Motor neuron (in vitro differentiated cells): ENCODE measurements at places on chromosomes 2 and 18.

- ATAC-seq = peak; percentile 81
Measured at GRCh38 chr2:208033701-208034502, 8.6 kb upstream of the PLEKHM3 start.

DNA sequence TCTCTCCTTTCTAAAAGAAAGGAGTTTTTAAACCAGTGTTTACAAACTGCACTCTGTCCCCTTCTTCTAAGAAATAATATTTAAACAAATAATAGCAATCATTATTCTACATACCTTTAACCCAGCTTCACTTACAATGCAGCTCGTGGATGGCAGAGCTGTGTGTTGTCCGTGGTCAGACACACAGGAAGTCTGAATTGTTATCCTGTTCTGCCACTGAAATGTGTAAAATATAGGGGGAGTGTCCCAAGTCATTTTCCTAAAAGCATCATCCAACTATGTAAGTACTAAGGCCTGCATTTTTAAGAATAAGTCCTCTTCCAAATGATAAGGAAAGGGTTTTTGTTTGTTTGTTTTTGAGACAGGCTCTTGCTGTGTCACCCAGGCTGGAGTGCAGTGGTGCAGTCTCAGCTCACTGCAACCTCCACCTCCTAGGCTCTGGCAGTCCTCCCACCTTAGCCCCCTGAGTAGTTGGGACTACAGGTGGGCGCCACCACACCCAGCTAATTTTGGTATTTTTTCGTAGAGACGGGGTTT lies 2.7 kb upstream of the PPP4R1 start:
- no peak for ATAC-seq

DNA sequence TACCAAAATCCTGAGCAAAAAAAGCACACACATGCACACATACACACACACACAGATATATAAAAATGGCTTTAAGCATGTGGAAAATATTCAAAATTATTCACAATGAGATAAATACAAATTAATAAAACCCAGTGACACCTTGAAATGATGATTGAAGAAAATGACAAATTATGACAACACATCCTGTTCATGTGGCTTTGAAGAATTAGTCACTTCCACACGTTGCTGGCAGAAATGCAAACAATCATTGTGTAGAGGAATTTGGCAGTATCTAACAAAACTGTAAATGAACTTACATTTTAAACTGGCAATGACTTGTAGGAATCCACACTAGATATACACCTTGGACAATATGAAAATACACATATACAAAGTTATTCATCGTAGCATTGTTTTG lies 95.8 kb upstream of the RGPD4 start:
- ATAC-seq = no peak

GRCh38 chr2:36809069-36809445 lies 112.5 kb downstream of the VIT start:
- no peak for ATAC-seq

DNA sequence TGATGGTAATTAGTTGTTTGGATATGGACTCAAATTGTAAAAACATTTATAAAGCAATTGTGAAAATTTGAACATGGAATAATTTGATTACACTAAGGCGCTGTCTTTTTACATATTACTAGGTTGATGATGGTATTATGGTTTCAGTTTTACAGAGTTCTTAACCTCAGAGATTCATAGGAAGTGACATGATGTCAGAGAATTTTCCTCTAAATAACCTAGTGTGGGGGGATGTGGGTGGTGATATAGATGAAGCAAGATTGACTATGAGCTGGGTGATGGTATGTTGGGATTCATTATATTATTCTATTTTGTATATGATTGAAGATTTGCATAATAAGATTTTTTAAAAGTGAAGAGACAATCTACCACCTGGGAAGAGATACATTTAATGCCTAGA lies 45.9 kb upstream of the ATP5MC3 start:
- no peak for ATAC-seq

DNA sequence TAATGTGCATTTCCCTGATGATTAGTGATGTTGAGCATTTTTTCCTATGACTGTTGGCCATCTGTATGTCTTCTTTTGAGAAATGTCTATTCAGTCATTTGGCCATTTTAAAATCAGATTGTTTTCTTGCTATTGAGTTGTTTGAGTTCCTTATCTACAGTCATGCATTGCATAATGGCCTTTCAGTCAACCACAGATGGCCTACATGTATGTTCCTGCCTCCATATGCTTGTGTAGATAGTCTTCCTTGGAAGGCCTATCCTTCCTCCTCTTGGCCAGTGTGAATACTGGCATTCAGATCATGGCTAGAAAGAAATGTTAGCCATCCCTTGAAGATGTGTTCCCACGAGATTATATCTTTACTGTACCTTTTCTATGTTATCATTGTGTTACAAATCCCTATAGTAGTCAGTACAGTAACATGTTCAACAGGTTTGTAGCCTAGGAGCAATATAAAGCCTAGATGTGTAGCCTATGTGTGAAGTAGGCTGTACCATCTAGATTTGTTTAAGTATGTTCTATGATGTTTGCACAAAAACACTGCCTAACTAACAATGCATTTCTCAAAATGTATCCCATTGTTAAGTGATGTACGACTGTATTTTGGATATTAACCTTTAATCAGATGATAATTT lies 65.6 kb upstream of the CD302 start:
- ATAC-seq = no peak

- ATAC-seq = no peak
Measured at GRCh38 chr18:8689517-8689916, 15.8 kb upstream of the MTCL1 start.

DNA sequence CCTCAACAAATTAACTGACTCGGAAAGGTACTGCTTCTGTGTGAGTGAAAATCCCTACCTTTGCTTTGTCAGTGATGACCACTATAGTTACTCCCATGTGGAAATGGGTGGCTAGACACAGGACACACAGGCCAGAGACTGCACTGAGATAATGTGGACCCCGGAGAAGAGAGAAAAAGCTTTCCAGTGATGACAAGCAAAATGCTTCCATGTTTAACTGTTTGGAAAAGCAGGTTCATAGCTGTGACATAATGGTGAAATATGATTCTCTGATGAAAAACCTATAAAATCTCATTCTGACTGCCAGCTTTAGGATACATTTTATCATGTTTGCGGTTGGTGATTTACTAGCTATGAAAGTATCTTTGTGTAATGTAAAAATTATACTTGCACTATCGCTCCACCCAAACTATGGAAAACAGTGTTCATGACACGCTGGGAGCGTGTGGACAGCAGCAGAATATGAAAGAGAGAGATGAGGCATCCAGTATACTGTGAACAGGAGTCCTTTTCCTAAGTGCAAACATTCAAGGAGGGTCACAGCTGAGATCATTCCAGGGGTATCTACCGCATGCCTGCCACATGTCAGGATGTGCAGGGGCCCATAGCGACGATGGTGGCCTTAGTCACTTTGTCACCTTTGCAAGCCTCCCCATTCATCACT lies 782.7 kb upstream of the SOX11 start:
- peak; percentile 85 for ATAC-seq

DNA sequence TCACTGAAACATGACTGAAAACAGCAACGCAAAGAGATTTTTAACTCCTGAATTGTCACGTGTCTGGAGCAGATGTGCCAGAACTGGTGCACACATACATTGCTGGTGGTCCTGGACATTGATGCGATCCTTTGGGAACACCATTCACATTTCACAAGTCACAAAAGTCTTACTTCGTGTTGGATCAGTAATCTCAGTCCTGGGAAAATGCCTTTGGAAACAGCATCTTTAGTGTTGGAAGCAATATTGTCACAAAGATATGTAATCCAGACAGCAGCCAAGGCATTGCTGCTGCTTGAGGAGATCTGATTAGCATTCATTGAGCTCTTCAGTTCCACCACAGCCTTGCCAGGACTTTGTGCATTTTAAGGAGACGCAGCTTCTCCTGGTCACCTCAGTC lies 126.2 kb upstream of the SH3BP4 start:
- no peak for ATAC-seq

DNA sequence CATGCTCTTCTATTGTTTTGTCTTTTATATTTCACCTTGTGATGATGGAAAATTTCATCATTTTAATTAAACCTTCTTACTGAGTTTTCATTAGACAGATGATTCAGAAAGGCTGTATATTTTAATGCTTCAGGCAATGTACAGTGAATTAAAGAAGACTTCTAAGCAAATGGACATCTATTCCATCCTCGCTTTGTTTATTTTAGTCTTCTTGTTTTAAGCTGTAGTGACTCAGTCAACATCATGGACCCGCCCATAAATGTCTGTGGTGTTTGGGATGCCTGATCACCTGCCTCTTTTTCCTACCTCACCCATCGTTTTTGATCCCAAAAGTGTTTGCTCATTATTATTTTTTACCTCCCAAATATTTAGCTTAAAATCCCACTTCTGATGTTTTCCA lies 43.1 kb downstream of the KYNU start:
- peak; percentile 43 for ATAC-seq

- ATAC-seq = peak; percentile 44
Measured at GRCh38 chr2:25322312-25322711, 19.4 kb downstream of the DNMT3A start.

DNA sequence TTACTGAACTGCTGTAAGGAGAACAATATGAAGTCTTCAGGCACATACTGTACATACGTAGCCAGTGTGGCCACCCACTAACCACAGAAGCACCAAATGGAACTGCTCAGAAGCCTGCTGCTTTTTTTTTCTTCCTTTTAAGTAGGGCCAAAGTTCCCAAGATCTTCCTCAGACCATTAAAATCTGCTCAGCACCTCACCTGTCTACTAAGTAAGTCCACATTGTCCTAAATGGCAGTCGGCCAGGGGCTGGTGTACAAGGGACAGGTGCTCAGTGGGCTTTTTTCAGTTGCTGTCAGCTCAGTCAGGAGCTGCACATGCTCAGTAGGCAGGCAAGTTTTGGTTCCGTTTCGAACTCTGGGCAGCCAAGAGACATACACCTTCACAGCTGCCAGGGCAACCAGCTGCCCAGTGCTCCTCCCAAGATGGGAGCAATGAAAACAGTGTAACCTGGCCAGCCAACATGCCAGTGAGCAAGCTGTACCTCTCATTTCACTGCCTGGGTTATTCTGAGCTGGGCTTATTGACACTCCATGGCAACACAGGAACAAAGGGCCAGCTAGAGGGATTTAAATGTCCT lies 86.1 kb downstream of the ACVR1 start:
- no peak for ATAC-seq

GRCh38 chr2:206611191-206611590 lies 31.1 kb upstream of the FAM237A start:
- no peak for ATAC-seq

DNA sequence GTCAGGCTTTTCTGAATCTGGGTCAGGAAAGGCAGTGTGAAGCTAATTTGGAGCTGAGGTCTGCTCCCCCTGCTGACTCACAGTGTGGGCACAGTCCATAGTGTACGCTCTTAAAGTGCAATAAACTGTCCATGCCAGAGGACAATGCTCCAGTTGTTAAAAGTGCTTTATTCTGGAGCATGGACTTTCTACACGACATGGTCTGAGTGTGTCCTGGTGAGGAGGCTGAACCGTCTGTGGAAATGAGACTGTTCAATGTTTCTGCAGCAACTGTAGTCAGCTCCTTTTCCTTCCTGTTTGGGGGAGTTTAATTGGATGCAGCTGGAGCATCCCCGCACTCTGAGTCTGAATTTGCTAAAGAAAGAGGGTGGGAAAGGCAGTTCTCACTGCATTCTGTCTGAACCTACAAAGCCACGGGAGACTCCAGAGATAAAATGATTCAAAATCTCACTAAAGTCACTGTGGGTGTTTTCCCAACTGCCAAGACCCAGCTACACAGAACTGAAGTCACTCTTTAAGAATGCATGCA lies 110.2 kb upstream of the TRIB2 start:
- peak; percentile 61 for ATAC-seq

- ATAC-seq = peak; percentile 64
Measured at GRCh38 chr2:162490052-162490717, 146.3 kb downstream of the GCA start.

GRCh38 chr2:203841654-203842053 lies 25.9 kb upstream of the CTLA4 start:
- ATAC-seq = no peak

GRCh38 chr2:152730591-152731333 lies 12.3 kb downstream of the ARL6IP6 start:
- no peak for ATAC-seq

- ATAC-seq = no peak
Measured at GRCh38 chr2:61367177-61367576, 103.7 kb downstream of the USP34 start.

- ATAC-seq = no peak
Measured at GRCh38 chr2:201633661-201634249, 9.5 kb downstream of the TMEM237 start.

GRCh38 chr2:72629062-72629461 lies 196.8 kb downstream of the EXOC6B start:
- ATAC-seq = peak; percentile 77

DNA sequence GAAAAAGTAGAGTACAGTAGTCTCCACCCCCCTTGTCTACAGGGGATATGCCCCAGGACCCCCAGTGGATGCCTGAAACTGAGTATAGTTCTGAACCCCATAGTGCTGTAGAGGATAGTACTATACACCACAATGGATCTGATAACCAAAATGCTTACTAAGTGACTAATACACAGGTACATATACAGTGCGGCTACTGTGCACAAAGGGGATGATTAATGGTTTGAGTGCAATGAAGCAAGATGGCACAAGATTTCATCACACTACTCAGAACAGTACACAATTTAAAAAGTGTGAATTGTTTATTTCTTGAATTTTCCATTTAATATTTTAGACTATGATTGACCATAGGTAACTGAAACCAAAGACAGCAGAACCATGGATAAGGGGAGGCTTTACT lies 446.9 kb upstream of the NRP2 start:
- peak; percentile 32 for ATAC-seq

GRCh38 chr2:160901613-160902012 lies 258.6 kb upstream of the TANK start:
- peak; percentile 69 for ATAC-seq

- ATAC-seq = no peak
Measured at GRCh38 chr2:9110346-9110884, 96.2 kb upstream of the ASAP2 start.

GRCh38 chr2:117770730-117771129 lies 43.8 kb upstream of the DDX18 start:
- ATAC-seq = peak; percentile 79

DNA sequence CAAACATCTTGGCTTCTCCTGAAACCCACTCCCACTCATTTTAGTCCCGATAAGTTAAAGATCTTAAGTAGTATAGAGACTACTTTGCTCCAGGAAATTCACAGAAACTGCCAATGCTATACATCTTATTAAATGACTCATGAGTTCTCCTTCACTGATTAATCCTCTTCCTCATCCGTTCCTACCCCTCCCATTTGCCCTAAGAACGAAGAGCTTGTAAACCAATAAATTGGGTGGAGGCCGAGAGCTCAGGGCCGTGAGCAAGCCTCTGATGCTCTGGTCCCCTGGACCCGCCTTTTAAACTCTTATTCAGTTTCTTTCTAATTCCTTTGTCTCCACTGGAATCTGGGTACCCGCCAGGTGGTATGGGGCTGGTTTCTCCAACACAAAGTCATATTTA lies 68.6 kb downstream of the METTL8 start:
- no peak for ATAC-seq

GRCh38 chr2:125516496-125517109 lies 1139.4 kb upstream of the GYPC start:
- no peak for ATAC-seq

- ATAC-seq = no peak
Measured at GRCh38 chr2:191374939-191375338, 129.7 kb downstream of the MYO1B start.

- no peak for ATAC-seq
Measured at GRCh38 chr2:197996583-197996982, 192.2 kb downstream of the PLCL1 start.

- ATAC-seq = no peak
Measured at GRCh38 chr18:79862562-79862961, 64.8 kb downstream of the KCNG2 start.
